ENCODE measurements at places on chromosomes 1 and 21. TPM values are rescaled to one million over a fixed set of nuclear protein-coding genes. Genes with fewer than 3 reads are reported as not detected.

- DNase-seq, result no peak
Measured at GRCh38 chr1:42936309-42937078, 22.2 kb downstream of the SLC2A1 start.

GRCh38 chr21:18493422-18493821 lies 89.8 kb upstream of the TMPRSS15 start:
- DNase-seq, result no peak

- DNase-seq, result no peak
Measured at GRCh38 chr21:20351138-20351537, 647.1 kb upstream of the NCAM2 start.

DNA sequence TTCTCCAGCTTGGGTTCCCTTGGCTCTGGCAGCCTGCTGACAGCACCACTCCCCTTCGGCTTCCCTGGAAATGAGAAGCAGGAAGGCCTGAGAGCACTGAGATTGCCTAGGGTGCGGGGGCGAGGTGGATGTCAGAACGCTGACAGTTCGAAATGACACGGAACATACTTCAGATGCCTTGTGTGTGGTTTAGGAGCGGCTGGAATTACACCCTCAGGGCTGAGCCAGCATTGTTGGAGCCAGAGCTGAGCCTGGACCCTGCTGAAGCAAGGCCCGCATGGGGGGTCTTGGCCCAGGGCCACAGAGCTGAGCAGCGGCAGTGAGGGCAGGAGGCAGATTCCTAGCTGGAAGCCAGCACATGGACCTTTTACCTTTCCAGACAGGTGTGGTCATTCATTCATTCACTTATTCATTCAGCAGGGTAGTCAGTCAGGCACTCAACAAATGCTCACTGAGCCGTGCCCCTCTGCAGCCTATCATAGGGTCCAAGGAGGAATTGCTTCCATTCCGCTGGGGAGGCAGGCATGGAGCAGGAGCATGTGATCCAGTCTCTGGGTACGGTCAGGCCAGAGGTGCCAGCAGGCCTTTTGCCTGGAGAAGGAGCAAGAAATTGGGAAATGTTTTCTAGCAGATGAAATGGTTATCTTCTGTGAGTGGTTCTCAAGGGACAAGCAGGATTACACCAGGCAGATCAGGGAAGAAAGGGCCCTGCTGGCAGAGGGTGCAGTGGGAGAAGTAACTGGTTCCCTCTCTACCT lies 6.6 kb upstream of the FOXE3 start:
- DNase-seq, result no peak

GRCh38 chr1:19511116-19511515 lies 25.8 kb upstream of the CAPZB start:
- no peak for DNase-seq

DNA sequence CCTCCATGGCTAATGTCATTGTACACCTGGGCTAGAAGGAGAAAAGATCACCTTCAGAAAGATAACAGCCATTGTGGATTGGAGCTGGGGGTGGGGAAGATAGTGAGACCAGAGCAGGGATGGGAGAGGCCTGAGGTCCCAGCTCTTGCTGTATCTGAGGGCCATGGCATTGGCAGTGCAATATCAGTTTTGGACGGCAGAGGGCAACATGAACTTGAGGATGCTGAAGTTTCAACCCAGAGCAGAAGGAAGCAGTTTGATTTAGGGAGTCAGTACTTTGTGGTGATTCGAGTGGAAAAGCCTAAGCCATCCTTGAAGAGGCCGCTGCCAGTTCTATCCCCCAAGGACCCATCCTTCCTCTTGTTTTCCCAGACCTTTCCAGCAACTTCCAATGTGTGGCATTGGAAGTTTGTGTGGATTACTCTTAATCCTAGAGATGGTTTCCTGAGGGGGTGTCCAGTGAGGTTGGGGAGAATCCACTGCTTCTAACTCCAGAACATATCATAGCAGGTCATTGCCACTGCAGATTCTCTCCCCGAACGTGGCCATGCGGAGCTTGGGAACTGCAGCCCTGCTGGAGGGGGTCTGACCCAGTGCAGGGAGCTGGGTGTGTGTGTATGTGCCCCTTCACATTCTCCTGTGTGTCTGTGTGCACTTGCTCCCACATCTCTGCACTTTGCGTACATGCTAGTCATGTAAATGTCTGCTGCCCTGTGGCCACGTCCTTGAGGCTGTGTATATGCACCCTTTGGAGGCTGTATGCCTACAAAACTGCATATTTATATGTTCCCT lies 24.1 kb downstream of the SLC26A9 start:
- peak; percentile 65 for DNase-seq

Gene SLAMF8
- total RNA-seq, result 0.27 TPM

GRCh38 chr1:35064265-35064664 lies 14.9 kb upstream of the ZMYM1 start:
- no peak for DNase-seq

GRCh38 chr1:230857077-230857476 lies 11.2 kb downstream of the C1orf198 start:
- no peak for DNase-seq

GRCh38 chr1:223074445-223075300 lies 68.4 kb downstream of the TLR5 start:
- DNase-seq, result no peak

DNA sequence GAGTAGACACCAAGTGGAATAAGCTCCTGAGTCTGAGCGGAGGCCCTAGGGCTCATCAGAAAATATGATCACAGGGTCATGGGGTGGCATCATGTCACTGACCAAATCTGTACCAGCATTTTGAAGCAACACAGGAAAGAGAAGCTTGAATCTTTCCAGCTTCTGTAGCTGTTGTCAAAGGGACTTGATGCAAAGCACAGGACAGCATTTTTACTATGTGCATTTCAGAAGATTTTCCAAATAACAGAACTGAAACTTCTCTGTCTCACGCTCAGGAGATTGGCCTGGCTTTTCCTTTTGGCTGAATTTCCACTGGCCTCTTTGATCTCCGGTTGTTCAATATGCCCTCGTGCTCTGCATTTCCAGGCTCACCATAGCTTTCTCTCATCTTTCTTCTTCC lies 127.2 kb upstream of the ATP1B1 start:
- DNase-seq, result no peak

Gene CATSPERE
- total RNA-seq, result 0.54 TPM

Gene CYP4A11
- not detected for total RNA-seq

- DNase-seq, result no peak
Measured at GRCh38 chr1:173353350-173353749, 123.8 kb upstream of the PRDX6 start.

DNA sequence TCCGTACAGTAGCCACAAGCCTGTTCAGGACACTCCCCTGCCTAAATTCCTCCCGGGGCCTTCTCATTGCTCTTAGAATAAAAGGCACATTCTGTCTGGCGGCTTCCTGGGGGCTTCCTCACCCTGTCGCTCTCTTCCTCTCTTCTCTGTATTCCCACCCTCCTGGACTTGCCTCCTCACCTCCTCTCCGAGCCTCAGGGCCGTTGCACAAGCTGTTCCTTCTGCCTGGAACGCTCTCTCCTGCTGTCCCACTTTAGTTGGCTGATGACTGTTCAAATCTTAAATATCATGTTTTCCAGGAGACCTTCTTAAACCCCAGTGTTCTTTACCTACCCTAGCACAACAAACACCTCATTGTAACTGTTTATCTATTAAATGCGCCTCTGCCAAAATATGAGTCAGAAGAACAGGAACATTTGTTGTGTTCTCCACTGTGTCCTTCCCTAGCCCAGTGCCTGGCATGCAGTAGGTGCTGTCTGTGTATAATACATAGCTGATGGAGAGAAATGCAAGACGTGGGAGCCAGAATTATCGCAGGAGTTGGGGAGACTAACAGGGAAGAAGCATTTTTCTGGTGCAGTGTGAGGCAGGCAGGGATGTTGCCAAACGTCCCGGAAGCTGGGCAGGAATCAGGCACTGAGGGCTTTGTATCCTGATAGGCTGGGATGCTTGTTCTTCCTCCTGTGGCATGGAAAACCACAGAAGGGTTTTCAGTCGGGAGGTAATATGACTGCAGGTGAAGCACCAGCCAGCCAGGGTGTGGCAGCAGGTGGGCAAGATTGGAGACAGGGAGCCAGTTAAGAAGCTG lies 24.1 kb upstream of the THRAP3 start:
- no peak for DNase-seq

- peak; percentile 34 for DNase-seq
Measured at GRCh38 chr1:42322577-42322976, 12.5 kb downstream of the FOXJ3 start.

GRCh38 chr1:175978476-175978875 lies 228.6 kb downstream of the COP1 start:
- no peak for DNase-seq

Gene VANGL1
- total RNA-seq, result 11.8 TPM

DNA sequence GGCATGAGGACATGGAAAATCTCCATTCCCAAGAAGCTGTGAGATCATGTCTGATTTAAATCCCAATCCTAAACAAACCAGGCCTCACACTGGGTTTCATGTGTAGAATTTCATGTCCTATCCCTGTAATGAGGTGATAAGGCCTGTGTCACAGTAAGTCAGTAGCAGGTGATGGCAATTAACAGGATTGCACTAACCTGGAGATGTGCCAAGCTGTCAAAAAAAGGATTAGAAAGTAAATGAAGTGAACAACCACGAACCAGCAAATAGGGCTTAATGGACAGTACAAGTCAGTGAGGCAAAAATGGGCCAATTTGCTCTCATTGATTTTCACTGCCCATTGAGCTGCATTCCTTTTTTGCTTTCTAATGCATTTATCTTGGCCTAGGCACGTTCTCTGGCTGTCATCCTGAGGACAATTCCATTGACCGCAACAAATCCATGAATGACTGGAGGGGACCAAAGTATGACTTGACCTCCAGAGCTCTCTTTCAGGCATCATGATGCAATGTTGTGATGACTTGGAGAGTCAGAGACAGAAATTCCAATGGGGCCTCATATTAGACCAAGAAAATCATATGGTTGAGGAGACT lies 673.6 kb upstream of the ADGRL2 start:
- DNase-seq, result no peak

GRCh38 chr1:244960904-244961303 lies 96.6 kb upstream of the HNRNPU start:
- no peak for DNase-seq

- DNase-seq, result no peak
Measured at GRCh38 chr1:33878392-33878791, 14.5 kb downstream of the HMGB4 start.

Gene OR6F1
- under 0.01 TPM for total RNA-seq

- DNase-seq, result no peak
Measured at GRCh38 chr1:206854401-206855129, 10.9 kb upstream of the IL20 start.

Gene CENPS
- 9.4 TPM for total RNA-seq

- DNase-seq, result no peak
Measured at GRCh38 chr1:184270556-184270955, 116.3 kb upstream of the C1orf21 start.

DNA sequence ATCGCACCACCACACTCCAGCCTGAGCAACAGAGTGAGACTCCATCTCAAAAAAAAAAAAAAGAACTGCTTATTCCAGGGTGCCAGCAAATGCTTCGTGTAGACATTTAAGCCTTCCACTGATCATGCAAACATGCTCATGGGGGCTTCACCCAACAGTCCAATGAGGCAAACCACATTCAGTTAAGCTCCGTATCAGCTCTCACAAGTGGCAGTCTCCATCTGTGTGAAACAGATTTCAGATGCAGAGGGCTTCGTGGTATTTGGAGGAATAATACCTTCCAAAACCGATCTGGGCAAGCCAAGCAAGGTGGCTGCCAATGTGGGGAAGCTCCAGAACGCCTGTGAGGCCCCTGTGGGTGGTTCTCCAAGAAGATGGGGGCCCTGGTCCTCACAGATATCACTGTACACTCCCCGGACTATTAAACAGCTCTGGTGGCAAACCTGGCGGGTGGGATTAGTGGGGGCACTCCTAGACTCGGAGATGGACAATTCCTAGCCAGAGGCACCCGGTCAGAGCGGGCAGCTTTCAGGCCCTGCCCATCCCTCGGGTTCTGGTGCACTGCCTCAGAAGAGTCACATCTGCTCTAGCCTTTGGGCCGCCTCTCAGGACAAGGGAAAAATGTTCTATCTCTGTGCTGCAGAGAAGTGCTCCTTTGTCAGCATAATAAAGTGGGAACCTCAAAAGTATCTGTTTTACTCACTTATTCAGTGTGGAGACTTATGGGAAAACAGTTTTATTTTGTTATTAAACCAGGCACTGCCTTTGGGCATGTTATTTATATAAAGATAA lies 10.2 kb downstream of the CREG1 start:
- no peak for DNase-seq

GRCh38 chr1:47837866-47838561 lies 159.2 kb downstream of the TRABD2B start:
- no peak for DNase-seq

Gene ALPL
- total RNA-seq, result 0.81 TPM

DNA sequence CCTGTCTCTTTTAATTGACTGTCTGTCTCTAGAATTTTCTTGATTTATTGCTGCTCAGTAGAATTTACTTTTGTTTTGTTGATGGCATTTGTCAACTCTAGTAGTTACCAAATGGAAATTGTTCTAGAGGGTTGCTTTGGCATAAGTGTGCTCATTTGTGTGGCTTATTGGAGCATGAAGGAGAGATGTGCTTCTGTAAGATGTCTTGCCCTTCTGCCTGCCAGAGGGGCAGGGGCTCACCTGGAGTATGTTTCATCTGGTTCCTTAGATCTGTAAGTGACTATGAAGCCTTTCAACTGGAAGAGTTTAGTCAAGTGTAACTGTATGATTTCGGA lies 345.5 kb downstream of the DISC1 start:
- DNase-seq, result no peak

- DNase-seq, result no peak
Measured at GRCh38 chr1:193104502-193104906, 710 bp downstream of the GLRX2 start.

DNA sequence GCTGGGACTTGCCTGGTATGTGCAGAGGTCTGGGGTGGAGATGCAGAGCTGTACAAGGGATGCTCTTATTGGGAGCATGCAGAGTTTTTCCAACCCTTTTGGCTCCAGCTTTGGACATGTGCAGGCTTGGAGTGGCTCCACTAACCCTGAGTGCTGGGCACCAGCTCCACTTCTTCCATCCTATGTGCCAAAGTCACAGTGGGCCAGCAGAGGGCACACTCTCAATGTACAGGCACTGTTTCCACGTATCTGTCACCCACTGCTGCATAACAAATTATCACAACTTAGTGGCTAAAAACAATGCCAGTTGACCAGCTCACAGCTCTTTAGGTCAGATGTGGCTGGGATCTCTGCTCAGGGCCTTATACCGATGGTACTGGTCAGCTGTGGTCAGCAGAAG lies 631.8 kb downstream of the AJAP1 start:
- DNase-seq, result no peak

Gene CADM3
- not detected for total RNA-seq

- no peak for DNase-seq
Measured at GRCh38 chr21:26457817-26458216, 115.3 kb downstream of the CYYR1 start.

DNA sequence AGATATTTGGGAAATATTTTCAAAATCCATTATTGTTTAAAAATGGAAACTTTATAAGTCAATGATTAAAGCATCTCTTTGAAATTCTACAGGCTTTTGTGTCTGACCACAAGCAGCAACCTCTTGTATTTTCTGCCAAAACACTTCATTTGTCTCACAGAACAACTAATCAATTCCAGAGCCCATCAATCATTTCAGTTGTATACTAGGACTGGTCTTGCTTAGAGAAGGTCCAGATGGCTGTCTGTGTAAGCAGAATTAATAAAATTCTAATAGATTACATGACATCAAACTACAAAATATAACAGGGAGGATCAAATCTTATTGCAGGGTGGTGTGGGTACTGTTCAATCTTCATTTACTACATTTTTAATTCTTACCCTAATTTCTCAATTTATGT lies 76.4 kb downstream of the ACBD6 start:
- DNase-seq, result no peak
